Activated naive CD4-positive, alpha-beta T cell (primary cell): ENCODE measurements at places on chromosomes 13 and 19.

- no peak for DNase-seq
These were observed 761.5 kb downstream of the EFNB2 start for GRCh38 chr13:105773863-105774538.

GRCh38 chr13:23570921-23571315 is 706 bp downstream of the TNFRSF19 start:
- DNase-seq = no peak

- DNase-seq = no peak
These were observed 703.8 kb downstream of the DIAPH3 start for GRCh38 chr13:59459972-59460371.

- no peak for DNase-seq
These were observed 386.6 kb downstream of the PCDH20 start for GRCh38 chr13:61029064-61029463.

- no peak for DNase-seq
These were observed 415.4 kb downstream of the SLITRK5 start for GRCh38 chr13:88086577-88086976.

- DNase-seq = peak; percentile 65
These were observed 550 bp downstream of the CERS4 start for GRCh38 chr19:8209462-8210378.

DNA sequence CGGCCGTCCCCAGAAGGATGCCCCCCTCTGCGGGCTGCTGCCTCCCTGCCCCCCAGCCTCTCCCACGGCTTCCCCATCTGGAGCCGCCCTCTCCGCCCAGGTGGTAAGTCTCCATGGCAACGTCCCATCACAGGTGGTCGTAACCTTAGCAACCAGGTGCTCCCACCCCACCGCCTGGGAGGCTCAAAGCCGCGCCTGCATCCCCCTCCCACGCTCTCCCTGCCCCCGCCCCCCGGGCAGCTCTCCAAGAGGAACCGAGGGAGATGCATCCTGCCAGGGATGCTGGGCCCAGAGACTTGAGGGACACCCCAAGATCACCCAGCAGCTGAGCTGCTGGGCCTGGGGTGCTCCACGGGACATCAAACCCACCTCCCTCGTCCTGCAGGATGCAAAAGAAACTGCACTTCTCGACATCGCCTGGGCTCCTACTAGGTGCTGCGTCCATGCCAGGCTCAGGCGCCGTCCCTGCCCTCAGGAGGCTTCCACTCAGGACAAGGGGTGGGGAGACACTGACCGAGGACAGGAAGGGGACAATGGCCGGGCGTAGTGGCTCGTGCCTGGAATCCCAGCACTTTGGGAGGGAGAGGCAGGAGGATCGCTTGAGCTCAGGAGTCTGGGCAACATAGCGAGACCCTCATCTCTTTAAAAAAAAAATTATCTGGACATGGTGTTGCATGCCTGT is 5.0 kb upstream of the LINGO3 start:
- DNase-seq = no peak

DNA sequence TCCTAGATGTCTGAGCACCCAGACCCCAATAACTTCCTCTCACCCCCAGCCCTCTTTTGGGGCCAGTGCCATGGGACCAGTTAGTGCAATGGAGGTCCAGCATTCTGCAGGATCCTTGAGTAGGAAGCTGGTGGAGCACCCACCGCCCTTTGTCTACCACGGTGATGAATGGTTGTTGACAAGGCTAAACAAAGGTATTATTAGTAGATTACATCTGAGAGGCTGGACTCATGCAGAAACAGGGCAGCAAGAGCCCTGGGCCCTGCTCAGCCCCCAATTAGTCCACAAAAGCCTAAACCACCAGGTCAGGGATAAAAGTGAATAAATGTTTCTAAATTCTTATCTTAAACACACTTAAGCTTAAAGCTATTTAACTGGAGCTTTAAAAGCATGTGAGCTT is 196.5 kb upstream of the TSHZ3 start:
- no peak for DNase-seq

DNA sequence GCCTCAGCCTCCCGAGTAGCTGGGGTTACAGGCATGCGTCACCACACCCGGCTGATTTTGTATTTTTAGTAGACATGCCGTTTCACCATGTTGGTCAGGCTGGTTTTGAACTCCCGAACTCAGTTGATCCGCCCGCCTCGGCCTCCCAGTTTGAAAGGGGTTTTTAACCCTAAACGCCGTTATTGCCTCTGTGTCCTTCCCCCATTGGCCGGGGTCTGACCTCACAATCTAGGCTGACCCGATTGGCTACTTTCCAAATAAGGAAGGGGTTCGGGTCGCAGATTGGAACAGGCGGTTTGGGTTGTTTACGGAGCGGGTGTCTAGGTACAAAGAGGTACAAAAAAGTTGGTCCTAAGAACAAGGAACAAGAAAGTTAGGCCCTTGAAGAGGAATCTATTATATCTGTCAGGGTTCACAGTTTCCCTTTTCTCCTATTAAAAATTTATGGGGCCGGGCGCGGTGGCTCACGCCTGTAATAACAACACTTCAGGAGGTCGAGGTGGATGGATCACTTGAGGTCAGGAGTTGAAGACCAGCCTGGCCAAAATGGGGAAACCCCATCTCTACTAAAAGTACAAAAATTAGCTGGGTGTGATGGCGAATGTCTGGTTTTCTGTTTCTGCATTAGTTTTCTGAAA is 1.0 kb downstream of the ZNF253 start:
- DNase-seq = no peak

DNA sequence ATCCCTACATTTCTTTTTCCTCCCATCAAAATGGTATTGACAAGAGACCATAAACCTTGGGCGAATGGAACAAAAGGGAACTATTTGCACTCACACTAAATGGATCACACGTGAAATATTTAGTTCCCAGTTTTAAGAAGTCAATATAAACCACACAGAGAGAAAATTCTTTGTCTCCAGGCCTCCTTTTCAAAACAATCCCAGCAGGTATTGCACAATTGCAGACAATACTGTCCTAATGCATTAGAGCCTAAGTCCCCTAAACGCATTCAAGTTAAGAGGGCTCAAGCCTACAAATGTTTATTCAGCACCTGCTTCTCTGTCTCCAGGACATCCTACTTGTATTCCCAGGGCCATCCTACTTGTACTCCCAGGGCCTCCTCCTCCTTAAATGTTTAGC is 1.3 kb upstream of the B3GLCT start:
- no peak for DNase-seq

DNA sequence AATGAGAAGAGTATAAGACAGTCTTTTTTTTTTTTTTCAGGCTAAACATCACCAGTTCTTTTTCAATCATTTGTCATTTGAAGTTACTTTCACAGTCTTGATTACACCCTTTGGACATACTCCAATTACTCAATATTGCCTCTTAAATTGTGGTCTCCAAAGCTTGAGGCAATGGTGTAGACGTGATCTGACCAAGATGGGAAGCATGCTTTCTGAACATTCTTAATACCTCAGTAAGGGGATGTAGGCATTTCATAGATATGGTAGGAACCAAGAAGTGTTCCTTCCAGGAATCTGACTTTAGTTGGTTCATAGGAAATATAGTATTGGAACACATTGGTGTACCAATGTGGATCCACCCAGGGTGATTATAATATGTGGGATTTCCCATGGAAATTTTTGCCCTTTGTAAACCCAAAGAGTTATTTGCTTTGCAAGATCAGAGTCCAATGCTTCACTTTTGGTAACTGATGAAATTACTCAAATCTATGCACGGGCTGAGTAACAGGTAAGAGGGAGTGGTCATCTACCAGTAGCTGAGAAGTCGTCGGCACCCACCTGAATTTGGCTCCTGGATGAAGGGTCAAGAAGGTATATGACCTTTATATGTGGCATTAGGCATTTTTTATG is 62.2 kb downstream of the ERCC5 start:
- no peak for DNase-seq

DNA sequence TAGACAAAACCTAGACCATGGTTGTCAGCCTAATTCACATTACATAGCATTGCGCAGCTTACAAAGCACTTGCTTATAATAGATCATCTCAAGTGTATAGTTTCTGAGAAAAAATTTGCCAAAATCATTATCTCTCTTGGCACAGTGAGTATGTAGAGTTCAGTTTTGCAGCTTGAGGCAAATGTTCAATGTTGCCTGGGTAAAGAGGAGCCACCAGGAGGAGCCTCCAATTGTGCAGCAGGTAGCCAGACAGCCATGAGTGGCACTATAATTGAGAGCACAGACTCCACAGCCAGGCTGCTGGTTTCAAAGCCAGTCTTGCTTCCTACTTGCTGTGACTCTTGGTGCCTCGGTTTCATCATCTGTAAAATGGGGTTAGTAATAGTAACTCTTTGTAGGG is 24.0 kb upstream of the OLFM4 start:
- no peak for DNase-seq

DNA sequence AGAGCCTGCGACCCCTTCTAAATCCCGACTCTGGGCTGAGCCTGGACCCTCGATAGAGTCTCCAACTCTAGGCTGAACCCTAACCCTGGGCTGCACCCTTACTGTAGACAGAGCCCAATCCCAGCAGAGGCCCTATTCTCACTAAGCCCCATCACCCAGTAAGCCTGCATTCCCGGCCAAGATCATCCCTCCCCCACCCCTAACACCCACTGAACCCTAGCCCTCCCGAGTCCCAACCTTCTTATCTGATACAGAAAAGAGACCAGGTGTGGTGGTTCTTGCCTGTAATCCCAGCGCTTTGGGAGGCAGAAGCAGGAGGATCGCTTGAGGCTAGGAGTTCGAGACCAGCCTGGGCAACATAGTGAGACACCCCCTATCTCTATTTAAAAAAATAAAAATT is 2.6 kb upstream of the TNFAIP8L1 start:
- DNase-seq = no peak

DNA sequence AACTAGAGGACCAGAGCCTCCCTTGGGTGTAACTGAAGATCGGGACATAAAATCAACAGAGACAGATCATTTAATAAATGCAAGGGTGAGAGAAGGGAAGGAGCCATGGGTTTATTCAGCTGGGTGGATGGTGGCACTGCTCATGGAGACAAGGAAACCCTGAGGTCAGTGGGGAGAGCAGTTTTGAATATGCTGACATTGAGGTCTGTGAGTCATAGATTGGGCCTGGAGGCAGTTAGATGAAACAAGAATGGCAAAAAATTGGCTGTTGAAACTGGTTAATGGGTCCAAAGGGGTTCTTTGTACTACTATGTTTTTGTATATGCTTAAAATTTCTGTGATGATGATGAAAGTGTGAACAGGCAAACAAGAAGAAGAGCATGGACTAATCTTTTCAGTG is 5.1 kb upstream of the GTF3A start:
- DNase-seq = no peak

GRCh38 chr13:87872813-87873212 is 201.6 kb downstream of the SLITRK5 start:
- no peak for DNase-seq

GRCh38 chr13:67123165-67123564 is 107.0 kb downstream of the PCDH9 start:
- DNase-seq = no peak

- no peak for DNase-seq
These were observed at the start of gene LRRC25 for GRCh38 chr19:18397242-18398202. LRRC25 (minus strand) TSS chr19:18397622; CDS start chr19:18396963, 659 bp downstream.

GRCh38 chr19:48928164-48929025 is 5.1 kb upstream of the DHDH start:
- no peak for DNase-seq

- DNase-seq = no peak
These were observed 187.0 kb downstream of the MYO16 start for GRCh38 chr13:108816375-108816774.

DNA sequence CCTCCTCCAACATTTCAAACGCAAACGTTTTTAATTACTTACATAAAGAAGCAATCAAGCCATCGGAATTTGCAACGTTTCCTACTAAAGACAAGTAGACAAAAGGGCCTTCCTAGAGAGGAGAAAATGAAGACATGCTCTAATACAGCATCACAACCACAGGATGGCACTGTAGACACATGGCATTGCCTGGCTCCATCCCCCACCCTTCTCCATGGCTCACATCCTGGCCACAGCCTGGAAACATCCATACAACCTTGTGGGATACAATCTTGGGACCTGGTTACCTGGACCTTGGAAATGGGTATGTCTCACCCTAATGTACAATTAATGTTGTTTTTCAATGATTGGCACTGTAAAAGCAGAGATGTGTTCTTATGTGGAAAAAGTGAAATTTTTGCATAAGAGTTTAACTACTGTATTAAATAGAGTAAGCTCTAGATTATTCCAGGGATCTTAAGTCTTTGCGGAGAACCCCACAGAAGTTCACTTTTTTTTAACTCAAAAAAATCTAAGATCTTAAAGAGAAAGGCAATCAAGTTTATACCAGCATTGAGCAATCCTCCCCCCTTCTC is 21.5 kb downstream of the EBPL start:
- no peak for DNase-seq

DNA sequence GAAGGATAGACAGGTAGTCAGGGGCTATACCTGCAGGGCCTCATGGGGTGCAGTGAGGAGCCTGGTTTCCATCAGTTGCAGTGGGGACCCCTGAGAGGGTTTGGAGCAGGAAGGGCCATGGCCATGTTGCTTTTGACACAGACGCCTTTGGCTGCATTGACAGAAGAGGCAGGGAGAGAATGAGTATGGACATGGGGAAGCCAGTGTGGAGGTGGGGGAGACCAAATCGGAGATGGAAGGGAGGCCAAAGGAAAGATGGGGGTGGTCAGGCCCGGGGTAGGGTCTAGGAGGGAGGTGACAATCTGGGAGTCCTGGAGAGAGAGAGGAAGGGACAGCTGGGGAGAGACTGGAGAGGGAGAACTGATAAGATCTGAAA is 1.3 kb downstream of the HSD11B1L start:
- no peak for DNase-seq

DNA sequence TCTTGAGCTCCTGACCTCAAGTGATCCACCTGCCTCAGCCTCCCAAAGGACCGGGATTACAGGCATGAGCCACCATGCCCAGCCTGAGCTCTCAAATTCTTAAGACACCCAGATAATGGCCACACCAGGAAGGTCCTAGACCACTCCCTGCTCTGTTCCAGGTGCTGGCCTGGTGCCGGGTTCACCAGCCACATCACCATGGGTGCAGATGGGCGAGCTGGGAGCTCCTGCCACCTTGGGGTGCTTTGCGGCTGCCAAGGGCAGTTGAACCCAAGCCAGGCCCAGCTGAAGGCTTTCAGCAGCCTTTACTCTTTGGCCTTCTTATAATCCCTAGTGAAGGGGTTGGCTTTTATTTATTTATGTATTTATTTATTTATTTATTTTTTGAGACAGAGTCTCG is 4.9 kb downstream of the HPN start:
- no peak for DNase-seq

DNA sequence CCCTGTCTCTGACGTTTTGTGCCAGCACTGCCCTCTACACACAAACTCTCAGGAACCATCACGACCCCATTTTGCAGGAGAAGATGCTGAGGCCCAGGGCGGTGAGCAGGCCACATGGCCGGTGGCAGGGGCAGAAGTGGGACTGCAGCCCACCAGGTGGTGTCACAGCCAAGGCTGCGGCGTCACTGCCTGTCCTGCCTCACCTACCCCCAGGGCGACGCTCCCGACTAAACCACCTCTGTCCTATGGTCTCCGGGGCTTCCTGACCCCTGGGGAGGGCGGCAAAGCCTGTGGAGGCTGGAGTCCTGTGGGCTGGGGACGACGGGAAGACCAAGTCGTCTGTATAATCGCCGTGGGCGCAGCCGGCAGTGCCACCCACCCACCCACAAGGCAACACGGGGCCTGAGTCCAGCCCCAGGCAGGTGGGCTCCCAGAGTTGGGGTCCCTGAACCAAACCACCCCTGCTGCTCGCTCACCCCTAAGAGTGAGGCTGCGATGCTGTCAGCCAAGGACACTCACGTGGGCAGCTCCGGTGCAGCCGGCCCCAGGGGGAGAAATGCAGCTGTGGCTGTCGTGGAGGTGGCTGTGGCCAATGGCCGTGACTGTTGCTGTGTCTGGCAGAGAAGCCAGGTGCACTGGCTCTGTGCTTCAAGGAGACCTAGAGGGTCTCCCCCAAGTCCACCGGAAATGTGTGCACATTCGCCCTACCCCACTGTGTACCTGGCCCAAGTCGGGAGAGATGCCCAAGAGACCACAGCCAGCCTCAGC is 29.7 kb downstream of the RASA3 start:
- DNase-seq = no peak
